HuH-7.5 (cell line): ENCODE measurements at places on chromosomes 5 and 9.

DNA sequence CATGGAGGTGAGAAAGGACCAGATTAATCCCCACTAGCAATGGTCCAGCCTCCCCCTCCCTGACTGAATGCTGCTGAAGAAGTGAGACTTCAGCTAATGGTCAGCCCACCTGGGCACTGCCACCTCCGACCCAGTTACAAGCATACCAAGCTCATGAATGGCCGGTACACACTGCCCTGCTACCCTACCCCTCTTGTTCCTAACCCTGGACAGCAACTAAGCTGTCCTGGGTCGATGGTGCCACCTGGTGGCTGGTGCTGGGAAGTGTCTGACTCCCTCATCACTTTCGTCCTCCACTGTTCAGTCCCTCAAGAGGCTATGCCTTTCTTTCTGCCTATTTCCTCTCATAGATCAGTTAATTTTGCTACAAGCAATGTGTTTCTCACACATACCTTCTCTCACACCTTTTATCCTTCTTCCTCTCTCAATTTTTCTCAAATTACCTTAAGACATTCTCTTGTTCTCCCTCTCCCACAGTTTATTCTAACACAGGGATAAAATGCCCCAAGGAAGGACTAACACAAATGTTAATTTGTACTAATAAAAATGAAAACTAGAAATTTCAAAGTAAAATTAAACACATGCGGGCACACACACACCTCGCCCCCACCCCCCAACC is 42.4 kb downstream of the PAX5 start:
- DNase-seq: peak; percentile 90

DNA sequence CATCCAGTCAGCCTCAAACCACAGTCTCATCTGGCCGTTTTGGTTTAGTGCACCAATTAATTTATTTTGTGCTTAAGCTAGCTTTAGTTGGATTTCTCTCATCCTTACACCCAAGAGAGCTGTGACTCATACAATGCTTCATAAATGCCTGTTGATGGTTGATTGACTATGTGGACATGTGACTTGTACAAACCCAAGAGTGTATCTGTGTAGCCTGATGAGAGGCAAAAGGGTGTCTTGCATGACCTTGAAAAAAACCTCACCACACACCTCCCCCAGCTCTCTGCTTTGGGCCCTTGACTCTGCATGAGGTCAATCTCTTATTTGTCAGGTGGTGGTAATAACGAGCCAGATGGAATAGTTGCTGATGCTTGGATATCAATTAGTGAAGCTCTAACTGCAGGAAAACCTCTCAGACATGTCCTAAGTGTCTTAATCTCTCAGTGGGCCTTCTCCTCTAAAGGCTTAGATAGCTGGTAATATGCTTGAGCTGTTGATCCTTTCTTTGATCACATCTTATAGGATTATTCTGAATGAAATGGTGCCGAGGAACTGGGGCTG is 10.6 kb upstream of the GLRA1 start:
- no peak for DNase-seq

DNA sequence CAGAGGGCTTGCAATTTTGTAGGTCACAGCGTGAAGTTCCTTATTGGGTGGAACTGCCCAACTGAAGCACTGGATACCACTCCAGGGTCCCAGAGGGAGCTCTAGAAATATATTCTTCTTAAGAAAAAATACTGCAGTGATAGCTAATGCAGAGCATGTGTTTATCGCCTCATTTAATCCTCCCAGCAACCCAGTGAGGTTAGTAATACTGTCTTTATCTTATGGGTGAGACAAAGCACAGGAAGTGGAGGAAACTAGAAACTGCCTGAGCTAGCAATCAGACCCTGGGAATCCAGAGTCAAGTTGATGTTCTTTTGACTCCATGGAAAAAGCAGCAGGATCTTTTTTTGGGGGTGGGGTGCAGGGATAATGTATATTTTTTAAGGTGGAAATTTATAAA is 153.3 kb downstream of the PJA2 start:
- DNase-seq: no peak

DNA sequence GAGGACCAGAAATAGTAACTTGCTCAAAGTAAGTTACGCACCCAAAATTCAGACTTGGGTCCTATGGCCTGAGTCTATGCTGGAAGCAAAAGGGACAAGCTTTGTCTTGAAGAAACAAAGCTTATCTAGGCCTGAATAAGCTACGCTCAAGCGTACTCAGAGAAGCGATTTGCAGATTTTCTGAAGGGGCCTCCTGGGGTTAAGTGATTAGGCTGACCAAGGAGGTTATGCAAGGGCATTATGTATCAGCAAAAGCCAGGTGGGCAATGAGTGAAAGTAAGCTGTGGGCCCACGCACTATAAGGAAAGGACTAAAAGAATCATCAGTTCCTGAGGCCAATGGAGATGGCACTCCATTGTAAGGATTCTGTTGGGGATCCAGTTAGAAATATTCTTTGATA is 122.1 kb downstream of the SNX18 start:
- DNase-seq: no peak

- DNase-seq: no peak
These were observed 89.1 kb upstream of the OTULINL start for GRCh38 chr5:14492331-14492964.

GRCh38 chr5:133916914-133917313 is 51.5 kb downstream of the C5orf15 start:
- no peak for DNase-seq

GRCh38 chr5:142087920-142088679 is 20.5 kb upstream of the NDFIP1 start:
- DNase-seq: no peak

DNA sequence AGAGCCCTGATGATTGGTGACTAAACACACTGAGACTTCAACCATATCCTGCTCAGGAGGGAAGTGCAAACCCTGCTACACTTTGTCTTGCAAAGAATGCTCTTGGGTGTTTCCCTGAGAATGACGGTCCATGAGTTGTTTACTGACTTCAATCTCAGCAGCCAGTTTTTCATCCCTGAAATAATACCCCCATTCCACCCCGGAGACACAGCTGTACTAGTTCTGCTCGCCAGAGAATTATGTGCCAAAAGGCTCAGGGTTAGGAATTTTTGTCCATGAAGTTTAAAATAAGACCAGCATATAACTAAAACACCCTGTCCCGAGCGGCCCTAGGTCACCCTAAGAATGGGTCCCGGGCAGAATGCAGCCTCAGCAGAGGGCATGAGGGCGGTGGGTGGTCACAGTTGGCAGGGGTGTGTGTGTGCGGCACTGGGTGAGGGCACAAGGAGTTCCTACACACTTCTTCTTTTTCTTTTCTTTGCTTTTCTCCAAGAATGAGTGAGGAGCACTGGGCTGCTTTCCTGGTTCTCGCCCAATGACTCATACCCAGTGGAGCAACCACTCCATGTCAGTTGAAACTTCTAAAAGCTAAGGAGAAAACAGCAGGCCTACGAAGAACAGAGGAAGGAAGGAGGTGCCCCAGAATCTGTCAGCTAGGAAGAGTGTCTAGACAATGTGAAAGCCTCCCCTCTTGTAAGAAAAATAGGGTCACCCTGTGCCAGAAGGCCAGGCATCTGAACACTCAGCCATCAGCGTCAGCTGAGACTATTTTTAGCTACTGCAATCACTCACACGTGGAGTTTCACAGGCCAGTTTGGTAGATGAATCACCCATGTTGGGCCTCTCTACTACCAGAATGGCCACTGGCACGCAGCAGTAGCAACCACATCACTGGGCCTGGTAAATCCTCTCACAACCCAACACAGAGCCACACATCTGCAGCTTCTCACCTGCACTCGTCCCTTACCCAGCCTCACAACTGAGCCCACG is 105.9 kb downstream of the DPYSL3 start:
- DNase-seq: no peak

GRCh38 chr5:1634337-1634661 is 110.5 kb upstream of the LPCAT1 start:
- DNase-seq: no peak

GRCh38 chr5:137453483-137454080 is 45.5 kb downstream of the SPOCK1 start:
- no peak for DNase-seq

- no peak for DNase-seq
These were observed 10.3 kb downstream of the MYORG start for GRCh38 chr9:34366365-34366764.

DNA sequence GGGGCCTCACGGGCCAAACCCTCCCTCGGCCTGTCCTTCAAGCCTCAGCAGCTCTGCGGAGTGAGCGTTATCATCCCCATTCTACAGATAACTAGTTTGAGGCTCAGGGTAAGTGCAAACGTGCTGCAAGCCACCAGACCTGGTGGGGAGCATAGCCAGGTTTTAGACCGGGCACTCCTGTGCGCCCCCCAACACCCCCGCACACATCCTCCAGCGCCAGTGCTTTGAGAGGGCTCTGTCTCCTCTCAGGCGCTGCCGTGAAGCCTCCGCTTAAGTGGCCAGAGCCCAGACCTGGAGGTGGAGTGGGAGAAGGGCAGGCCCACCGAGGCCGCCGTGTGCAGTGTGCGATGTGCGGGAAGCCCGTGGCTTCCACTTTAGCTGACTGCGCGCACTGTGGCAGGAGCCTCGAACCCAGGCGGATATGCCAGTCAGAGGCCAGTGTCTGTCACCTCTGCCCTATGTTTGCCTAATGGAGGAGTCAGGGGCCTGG is 1.6 kb upstream of the MGAT1 start:
- DNase-seq: no peak

- no peak for DNase-seq
These were observed 42.1 kb upstream of the EEIG1 start for GRCh38 chr9:128022886-128023285.

GRCh38 chr5:55885359-55885758 is 34.2 kb downstream of the IL31RA start:
- DNase-seq: no peak

DNA sequence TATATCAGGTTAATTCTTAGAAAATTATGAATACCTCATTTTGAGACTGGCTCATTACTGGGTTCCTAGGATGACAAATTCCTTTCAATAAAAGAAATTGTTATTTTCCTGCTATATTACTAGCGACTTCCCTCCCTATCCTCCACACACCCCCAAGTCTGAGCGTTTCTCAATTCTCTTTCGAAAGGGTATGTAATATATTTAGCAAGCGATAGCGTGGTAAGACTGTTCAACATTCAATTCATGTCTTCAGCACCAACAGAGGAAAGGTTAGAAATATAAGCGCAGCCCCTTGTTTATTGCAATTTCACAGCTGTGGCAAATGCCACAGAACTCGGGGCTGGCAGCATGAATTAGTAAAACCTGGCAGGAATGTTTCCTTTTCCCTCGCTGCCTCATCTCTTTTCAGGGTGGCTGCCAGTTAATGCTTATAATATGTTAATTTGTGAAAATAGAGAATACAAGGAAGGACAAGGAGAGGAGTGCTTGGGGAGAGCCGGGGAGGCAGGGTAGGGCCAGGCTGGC is 152.7 kb upstream of the TBCA start:
- no peak for DNase-seq

- no peak for DNase-seq
These were observed 127.6 kb upstream of the RPS23 start for GRCh38 chr5:82405618-82406204.

DNA sequence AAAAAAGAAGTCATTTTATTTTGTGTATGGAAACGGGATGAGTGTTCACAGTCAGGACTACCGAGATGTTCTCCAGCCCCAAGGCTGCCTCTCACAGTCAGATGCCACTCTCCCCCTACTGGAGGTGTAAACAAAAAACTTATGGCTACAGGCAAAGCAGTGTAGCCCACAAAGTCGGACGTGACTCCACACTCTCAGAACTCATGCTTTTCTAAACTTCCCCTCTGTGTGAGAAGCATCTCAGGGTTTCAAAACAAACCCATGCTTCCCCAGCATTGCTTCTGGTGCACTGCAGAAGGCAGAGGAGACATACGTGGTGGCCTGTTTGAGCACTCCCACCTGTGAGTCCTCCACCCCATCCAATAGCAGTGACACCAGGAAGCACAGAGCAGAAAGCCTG is 580.3 kb downstream of the BNC2 start:
- no peak for DNase-seq

DNA sequence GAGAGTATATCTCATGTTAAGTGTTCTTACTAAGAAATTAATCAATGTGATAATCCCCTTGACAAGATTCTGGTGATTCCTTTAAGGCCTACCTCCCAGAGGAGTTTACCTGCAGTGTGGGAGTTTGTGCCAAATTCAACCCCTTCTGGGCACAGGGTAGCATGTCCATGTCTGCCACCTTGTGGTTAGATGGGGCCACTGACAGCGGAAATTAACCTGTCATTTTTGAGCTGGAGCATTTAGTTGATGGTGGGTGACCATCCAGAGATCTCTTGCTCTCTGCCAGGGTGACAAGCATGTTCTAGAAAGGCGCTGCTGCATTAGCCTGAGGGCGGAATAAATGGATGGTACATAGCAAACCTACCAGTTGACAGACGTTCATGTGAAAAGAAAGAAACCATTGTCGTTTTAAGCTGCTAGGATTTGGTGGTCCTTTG is 132.2 kb downstream of the FBXO4 start:
- peak; percentile 44 for DNase-seq

GRCh38 chr9:79259858-79260257 is 311.9 kb upstream of the TLE4 start:
- DNase-seq: no peak

- peak; percentile 50 for DNase-seq
These were observed 13.6 kb upstream of the GM2A start for GRCh38 chr5:151239237-151239861.

DNA sequence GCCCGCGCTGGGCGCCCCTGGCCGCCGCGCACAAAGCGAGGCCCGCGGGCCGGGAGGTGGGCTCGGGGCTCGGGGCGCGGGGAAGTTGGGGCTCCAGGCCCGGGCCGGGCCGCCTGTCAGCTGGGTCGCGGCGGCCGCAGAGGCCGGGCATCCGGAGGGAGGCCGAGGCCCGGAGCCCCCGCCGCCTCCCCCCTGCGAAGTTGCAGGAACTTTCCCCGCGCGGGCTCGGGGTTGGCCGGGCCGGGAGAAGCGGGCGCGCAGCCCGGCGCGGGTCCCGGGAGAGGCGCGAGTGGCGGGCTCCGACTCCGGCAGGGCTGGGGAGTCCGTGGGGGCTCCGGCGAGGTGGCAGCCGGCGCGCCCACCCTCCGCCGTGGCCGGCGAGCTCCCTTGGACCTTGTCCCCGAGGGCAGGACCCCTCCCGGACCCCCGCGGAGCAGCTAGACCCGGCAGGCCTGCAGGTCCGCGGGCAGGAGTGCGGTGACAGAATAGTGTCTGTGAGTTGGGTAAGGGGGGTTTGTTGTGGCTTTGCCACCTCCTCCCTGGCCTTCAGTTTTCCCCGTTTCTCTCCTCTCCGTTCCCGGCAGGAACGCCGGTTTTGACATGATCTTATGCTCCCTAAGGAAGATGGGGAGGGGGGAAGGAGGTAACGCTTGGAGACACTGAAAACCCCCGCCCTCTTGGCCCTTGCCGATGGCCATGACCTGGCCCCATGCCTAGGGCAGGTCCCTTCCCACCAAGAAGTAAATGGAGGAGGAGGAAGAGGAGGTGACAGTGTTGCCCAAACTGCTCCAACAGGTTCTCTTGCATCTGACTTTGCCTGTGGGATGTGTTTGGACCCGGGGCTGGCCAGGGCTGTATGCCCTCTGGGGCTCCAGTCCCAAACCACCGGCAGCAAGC is 942 bp downstream of the PHF2 start:
- DNase-seq: peak; percentile 73

GRCh38 chr5:91033370-91033769 is 349.7 kb downstream of the ARRDC3 start:
- DNase-seq: no peak
